ENCODE measurements at places on chromosomes 6 and 20.

GRCh38 chr6:158237656-158238055 lies 69.5 kb downstream of the GTF2H5 start:
- DNase-seq: no peak

- peak; percentile 70 for DNase-seq
Measured at GRCh38 chr6:156779206-156780094, 2.3 kb downstream of the ARID1B start.

DNA sequence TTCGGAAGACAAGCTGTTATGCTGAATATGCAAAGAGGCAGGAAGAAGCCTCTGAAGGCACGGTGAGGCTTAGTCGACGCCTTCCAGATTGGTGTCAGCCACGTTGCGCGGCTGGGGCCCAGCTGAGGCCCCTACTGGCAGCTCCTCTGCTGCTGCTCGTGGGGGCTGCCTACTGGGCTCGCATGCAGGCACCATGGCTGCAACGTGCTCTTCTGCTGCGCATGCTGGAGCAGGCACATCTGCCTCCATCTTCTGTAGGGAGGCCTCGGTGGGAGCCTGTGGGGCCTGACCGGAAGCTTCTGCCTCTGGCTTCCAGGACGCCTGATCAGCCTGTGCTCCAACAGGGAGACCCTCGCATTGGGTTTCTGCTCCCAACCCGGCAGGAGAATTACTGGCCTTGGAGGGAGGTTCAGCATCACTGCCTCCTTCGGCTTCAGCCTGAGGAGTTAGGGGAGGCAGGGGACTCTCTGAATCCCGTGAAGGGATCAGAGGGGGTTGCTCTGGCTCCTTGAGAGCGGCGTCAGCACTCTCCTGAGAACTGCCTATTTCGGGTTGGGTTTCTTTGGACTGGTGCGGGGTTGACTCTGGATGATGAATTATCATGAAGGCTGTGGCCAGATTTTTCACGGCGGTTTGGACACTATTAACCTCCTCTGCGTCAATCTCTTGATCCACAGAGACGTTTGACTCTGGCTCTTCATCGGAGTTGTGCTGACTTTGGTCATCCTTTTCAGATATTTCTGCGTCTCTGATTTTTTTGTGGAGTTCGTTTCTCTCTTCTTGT lies 49.1 kb downstream of the TXLNB start:
- DNase-seq: no peak

GRCh38 chr20:63181226-63181625 lies 34.7 kb downstream of the YTHDF1 start:
- DNase-seq: no peak

GRCh38 chr6:9224539-9224938 lies 789.2 kb upstream of the SLC35B3 start:
- DNase-seq: no peak

DNA sequence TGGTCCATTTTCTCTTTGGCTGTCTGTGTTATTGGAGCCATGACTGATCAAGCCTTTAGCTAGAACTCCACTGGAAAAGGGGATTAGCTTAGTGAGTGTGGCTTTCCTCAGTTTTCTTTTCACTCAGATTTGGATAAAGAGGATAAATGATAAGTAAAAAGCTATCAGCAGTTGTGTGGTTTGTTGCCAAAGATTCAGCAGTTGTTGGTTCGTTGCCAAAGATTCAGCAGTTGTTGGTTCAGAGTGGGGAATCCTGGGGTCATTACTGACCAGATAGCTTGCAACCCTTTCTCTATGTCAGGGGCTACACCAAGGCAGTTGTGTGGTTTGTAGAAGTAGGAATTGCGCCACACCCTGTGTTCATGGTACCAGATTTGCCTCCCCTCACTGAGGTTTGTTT lies 107.7 kb upstream of the SCP2D1 start:
- DNase-seq: no peak
